ENCODE measurements at places on chromosomes 3 and 15.

- DNase-seq: no peak
Measured at GRCh38 chr3:111303760-111304159, 232.1 kb downstream of the NECTIN3 start.

GRCh38 chr15:55247311-55247710 is 42.3 kb downstream of the RAB27A start:
- DNase-seq: no peak

DNA sequence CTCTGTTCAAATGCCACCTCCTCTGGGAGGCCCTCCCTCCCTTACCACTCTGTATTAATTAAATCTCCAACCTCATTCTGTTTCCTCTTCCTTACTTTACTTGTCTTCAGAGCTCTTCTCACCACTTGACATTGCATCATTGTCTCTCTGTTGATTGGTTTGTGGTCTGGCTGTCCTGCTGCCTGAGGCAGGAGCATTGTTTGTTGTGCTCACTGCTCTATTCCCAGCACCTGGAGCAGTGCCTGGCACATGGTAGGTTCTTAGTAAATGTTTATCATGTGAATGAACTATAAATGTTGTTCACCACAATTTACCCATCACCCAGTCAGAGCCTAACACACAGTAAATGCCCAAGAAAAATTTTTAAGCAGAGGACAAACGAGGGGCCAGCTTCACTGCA is 6.7 kb upstream of the BFSP2 start:
- DNase-seq: no peak

GRCh38 chr15:58555162-58556027 is 123.6 kb downstream of the LIPC start:
- no peak for DNase-seq

GRCh38 chr15:98986281-98986680 is 21.3 kb downstream of the PGPEP1L start:
- DNase-seq: no peak

- no peak for DNase-seq
Measured at GRCh38 chr15:93089727-93090305, 805 bp upstream of the RGMA start.

DNA sequence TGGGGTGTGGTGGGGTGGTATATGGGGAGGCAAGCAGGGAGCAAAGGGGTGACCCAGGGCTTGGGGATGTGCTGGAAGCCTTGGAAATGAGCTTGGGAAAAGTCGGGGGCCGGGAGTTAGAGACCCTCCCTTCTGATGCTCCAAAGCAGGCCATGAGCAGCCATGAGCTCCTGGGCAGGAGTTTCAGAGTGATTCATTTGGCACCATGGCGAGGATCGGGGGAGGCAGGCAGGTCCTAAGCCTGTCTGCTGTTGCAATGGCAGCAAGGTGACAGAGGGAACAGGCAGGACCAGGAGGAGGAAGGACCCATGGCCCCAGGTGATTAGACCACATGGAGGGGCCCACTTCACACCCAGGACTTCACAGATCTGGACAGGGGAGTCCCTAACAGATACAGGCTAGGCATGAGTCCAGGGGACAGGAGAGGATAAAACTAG is 21.3 kb downstream of the RGMA start:
- no peak for DNase-seq

DNA sequence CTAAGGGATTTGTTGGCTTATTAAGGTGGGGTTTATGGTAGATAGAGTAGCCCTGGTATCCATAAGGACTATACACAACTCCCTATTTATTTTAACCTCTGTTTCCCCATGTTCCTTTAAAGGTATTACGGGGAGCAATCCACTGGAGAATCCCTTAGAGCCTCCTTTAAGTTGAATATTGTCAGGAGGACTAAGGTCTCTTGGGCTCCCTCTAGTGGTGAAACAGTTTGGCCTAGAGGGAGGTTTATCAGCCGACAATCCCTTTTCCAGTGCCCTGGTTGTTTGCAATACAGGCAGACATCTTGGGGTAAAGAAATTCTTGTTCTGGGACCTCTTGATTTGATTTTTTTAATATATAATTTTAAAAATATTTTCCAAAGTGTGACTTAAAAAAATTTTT is 12.9 kb downstream of the OPA1 start:
- DNase-seq: no peak

DNA sequence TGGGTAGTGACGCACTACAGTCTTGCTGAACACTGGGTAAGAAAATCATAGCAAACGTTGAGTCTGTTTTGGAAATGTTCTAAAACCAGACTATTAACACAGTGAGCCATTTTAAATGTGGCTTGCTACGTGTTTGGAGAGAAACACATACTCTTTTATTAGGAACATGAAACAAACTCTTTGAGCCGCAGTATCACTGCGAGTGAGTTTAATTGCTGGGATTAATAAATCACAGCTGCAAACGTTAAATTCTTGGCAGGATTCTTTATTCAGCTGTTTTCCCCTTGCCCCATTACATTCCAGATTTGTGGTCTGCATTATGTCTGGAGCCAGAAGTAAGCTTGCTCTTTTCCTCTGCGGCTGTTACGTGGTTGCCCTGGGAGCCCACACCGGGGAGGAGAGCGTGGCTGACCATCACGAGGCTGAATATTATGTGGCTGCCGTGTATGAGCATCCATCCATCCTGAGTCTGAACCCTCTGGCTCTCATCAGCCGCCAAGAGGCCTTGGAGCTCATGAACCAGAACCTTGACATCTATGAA is 33.6 kb downstream of the BTD start:
- DNase-seq: no peak

DNA sequence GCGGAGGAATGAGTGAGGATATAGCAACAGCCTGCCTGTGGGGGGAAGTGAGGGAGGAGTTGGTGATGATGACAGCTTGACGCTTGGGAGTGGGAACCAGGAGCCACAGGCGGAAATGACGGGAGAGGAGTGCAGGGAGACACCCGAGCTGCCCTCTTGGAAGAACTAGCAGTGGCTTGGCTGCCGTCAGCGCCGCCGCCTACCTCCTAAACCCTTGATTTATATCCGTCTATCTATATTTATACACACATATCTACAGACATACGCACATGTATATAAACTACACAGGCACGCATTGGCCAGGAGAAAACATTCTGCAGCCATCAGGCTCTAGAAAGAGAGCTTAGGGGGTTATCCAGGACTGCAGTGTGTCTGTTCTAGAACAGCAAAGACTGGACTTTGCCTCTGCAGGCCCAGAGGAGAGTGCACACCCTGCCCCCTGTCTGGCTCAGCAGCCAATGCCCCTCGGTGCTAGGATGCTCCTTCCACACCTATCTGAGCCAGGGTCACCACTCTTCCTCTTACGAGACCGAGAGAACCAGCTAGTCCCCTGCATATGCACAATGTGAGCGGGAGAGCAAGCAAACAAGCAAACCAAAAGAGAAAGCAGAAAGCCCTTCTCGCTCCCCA is 45.3 kb upstream of the MAGEF1 start:
- DNase-seq: no peak

DNA sequence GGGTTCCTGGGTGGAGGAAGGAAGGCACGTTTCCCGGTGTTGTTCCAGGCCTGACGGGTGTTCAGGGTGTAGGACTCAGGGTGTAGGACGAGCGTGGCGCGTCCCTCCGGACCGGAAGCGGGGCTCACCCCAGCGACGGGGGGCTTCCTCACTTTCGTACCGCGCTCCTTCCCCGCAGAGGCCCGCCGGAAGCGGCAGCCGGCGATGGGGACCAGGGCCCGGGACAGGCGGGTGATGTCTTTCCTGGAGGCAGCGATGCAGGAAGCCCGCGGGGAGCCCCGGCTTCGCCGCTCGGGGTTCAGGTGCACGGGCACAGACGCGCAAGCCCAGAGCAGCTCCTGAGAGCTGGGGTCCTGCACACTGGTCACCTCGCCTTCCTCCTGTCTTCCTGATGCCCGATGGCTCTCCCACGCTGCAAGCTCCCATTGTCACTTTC is 13.4 kb downstream of the FOXL2NB start:
- DNase-seq: no peak

DNA sequence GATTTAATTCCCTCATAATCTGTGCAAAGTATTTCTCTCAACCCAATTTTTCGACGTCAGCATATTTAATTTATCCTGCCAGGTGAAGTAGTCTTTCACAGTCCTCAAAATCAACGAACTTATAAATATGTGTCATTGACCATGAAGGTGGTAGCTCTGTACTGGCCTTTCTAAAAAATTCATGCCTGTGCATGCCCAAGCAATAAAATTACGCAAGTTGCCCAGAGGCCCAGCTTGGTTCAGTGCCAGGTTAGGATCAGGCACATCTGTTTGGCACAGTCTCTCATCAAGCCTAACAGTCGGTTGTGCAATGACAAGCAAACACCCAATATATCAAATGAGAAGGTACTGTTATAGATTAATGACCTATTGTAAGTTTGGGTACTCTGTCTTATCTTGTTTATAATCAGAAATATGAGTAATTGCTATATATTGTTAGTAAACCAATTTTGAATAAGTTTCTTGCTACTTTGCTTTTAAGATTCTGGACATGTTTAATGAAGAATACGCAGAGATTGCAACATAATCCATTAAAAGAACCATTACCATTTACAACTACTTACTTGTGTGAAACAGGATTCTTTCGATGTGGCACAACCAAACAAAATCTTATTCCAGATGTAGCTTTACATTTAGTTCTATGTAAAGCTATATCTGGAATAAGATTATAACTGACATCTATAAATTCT is 159.0 kb upstream of the IL12A start:
- DNase-seq: no peak

DNA sequence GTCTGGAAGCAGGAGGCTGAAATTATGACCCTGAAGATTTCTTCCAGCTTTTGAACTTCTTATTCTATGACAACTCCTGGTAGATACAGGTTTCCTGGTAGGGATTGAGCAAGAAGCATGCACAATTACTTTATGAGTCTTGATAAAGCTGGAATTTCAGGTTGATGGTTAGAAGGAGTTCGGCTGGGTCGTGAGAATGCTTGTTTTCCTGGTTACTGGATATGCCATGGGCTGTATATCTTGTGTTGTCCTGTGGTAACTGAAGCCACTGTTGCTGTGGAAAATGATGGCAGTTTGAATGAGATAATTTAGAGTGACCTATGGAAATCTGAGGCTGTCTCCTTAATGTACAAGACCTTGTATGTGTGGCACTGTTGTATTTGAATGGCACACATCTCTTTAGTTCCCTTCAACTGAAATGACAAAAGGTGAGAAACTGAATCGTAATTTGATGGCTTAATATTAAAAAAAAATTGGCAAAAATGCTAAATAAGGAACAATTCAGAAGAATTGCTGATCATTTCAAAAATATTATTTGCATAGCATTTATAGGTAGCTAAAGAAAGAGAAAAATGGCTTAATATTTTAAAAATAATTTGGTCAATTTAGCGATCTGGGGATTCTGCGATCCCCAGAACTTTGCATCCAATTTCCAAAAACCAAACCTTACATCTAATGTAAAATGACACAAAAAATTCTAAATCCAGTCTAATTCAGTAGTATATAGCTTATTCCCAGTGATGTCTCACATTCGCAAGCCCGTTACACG is 1.1 kb upstream of the UBE2E1 start:
- no peak for DNase-seq

DNA sequence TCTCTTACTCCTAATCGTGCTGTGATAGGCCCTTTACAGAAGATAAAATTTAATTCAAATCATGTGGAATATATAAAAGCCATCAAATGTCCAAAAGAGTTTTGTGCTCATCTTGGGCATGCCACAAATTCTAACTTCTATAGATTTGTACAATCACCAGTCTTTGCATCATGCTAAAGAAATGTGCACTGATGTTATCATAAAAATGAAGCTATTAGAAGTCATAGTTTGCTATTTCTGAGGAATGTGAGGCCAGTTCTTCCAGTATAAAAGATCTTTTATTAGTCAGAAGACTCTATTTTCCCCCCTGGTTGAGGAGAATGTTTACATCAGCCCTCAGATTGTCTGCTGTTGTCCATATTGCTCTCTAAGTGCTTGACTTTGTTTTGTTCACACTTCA is 2.1 kb upstream of the ANXA2 start:
- DNase-seq: no peak

GRCh38 chr3:81354119-81354518 is 407.3 kb downstream of the GBE1 start:
- no peak for DNase-seq

- DNase-seq: no peak
Measured at GRCh38 chr3:124121379-124122312, 129.7 kb upstream of the ROPN1 start.

DNA sequence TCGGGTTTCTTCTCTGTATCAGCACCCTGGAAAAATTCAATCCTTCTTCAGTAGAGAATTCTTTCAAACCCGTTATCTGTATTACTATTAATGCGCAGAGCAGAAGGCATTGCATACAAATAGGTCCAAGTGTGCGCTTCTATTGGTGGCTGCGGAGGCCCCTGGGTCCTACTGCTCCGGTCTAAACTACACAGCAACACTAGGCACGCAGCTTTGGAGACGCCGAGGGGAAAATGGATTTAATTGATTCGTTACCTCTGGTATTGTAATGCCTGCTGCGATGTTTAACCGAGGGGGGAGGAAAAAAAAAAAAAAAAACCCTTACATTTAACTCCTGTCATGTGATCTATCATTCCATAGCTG is at the start of gene ROBO1:
TSS of gene ROBO1 (minus strand) at position 94 of the 363 bp plus-strand sequence.
- no peak for DNase-seq

DNA sequence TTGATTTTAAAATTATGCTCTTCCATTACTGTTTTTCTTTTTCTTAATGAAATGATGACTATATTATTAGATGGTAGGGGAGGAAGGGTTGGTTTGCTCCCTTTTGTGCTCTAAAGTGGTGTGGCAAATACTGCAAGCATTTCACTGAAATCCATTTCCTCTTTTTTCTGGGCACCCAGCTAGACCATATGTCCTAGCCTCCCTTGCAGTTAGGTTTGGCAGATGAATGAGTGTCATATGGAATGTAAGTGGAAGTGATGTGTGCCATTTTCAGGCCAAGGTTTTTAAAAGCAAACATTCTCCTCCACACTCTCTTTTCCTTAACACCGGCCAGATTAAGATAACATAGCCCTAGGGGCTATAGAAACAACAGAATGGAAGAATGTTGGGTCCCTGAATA is 363.0 kb downstream of the FGF12 start:
- DNase-seq: no peak
